ENCODE measurements at places on chromosomes 16 and 17.
A peak's percentile ranks its signal among the peaks of the same experiment; 100 is the strongest.

DNA sequence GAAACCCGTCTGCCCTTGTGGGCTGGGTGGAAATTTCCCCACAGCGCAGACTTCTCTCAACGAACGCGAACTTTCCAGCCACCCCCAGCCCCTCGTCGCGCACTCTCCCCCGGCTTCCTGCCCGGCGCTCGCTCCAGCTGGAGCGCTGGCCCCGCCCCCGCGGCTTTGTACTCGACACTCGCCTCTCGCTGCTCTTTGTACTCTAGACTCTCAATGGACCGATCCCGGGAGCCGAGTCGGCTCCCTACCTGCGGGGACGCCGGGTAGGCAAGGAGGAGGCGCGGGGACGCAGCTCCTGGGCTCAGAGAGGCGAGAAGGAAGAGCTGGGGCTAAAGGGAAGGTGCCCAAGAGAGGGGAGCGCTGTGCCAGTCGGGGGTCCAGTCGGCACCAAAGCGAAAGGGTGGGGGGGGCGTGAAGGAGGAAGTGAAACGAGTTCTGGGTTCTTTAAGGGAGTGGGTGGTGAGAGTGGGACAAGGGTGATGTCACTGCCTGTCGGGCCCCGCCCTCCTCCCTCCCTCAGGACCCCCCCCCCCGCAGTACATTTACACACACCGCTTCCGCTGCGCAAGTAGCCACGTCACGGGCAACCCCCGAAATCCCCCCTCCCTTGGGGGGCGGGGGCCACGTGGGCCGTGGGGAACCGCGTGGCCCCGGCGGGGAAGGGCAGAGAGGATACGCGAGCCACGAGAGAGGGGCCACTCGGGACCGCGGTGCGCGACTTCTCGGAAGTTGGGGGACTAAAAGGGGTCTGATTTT is 9.7 kb downstream of the KDM6B start:
- DNase-seq, result peak; percentile 84

DNA sequence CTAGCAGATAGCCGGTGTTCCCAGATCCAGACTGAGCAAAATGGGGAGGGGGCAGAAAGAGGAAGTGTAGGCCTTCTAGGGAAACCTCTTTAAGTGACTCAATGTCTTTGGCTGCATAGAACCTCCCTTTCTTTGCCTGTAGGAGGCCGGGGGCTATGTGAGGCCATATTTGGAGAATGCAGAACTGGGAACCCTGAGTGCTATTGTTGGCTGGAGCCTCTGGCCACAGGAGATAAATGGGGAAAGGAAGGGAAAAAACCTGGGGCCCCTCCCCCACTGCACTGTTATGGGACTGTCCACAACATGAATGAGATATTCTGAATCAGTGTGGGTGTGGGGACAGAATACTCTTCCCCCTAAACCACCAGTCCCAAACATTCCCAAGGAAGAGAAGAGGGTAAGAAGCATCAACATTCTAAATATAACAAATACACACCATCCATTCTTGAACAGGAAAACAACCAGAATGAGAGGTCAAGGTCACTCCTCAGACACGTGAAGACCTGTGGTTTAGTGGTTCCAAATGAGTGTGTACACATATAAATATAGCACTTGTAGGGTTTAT is 2.4 kb downstream of the VPS25 start:
- DNase-seq, result no peak

DNA sequence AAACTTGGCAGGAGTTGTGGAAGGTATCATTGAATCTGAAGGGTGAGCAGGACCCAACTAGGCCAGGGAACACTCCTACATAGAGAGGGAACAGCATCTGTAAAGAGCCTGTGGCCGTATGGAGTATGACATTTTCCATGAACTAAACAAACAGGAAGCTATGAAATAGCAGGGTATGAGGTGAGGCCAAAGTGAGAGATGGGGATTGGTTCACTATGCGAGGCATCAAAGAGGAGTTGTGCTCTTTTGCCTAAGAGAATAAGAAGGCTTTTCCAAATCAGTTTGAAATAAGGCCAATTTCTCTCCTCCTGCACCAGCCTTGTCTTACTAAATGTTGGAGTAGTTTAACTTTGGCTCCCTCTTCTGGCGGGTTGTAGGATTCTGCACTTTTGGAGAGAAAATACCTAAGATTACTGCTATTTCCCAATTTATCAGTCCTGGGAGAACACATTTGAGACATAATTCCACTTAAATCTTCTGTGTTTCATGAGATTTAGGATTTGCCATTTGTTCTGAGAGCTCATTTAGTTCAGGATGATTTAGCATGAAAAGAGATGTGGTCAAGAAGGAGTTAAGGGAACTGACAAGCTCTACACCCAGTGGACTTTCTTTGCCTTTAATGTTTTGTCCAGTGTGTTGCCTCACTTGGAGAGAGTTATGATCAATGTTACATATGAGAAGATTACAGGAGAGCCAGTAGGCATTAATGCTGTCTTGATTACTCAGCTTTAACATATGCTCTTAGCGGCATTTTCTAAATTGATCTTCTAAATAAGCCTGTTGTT is 55.4 kb downstream of the TNRC6C start:
- peak; percentile 56 for DNase-seq

GRCh38 chr16:79605999-79606398 is 5.5 kb upstream of the MAF start:
- DNase-seq, result no peak

GRCh38 chr16:1903845-1904840 is 14.1 kb downstream of the HS3ST6 start:
- no peak for DNase-seq

GRCh38 chr16:49277766-49278566 is 3.7 kb downstream of the CBLN1 start:
- DNase-seq, result no peak

DNA sequence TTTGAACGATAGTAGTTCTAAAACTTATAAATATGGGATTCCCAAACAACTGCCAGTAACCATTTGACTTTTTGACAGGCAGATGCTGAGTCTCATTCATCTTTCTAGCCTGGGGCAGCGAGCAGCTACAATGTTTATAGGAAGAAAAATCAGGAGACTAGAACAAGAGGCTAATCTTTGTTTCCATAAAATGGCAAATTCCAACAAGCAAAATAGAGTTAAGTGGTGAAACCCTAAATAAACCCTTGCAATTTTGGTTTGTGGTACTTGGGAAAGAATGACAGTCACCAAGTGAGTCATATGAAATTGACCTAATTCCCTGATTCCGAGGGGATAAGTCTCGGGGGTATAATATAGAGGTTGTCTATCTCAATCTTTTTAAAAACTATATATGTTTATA is 27.3 kb upstream of the HS3ST2 start:
- no peak for DNase-seq

- DNase-seq, result no peak
Measured at GRCh38 chr16:12120982-12121652, 144.6 kb downstream of the SNX29 start.

- DNase-seq, result peak; percentile 72
Measured at GRCh38 chr17:82019690-82020571, 2.7 kb downstream of the CENPX start.

- no peak for DNase-seq
Measured at GRCh38 chr17:6120351-6120750, 50.2 kb downstream of the WSCD1 start.

DNA sequence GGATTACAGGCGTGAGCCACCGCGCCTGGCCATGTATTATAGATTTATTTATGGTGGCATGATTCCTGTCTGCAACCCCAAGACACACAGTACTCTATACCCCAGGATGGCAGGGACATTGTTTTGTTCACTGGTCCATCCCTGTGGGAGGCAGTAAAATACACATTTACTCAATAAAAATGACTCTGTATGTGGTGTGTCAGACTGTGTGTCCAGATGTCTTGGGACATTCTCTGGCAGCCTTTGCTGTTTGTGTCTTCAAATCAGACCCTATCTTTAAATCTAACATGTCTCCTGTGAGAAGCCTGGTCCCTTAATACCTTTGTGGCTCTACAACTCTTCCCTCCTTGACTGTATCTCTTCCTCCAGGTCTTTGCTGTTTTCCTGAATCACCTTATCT is 1.7 kb upstream of the COASY start:
- DNase-seq, result no peak

DNA sequence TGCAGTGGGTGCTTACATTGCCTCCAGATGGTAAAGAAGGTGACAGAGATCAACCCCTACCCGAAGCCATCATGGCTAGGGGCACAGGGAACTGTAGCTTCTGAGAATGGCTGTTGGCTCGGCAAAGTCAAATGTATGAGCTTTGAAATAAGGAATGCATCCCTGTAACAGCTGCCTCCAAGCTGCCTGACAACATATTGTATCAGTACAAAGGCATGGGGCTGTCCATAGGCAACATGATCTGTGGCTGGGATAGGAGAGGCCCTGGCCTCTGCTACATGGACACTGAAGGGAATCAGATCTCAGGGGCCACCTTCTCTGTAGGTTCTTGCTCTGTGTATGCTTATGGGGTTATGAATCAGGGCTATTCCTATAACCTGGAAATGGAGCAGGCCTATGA is 119.2 kb upstream of the NETO2 start:
- no peak for DNase-seq

DNA sequence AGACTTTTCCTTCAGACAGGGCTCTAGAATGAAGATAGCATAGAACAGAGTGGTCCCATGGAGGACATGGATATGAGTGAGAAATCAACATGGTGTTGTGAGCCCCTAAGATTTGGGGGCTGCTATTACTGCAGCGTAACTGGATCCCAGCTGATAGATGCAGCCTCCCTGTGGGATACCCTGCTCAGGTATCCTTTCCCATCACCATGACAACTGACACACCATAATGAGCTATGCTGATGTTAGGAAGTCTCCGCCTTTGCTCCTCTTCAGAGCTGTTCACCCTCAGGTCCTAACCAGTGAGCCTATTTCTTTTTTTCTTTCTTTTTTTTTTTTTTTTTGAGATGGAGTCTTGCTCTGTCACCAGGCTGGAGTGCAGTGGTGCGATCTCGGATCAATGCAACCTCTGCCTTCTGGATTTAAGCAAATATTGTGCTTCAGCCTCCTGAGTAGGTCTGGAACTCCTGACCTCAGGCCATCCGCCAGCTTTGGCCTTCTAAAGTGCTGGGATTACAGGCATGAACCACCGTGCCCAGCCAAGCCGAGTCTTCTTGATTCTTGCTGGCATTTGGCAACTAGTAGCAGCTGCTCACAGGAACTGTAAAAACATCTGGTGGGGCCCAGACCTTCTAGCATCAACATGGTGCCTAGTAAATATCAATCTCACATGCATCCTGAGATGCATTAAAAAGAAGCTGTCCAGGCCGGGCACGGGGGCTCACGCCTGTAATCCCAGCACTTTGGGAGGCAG is 17.1 kb downstream of the STX4 start:
- no peak for DNase-seq

DNA sequence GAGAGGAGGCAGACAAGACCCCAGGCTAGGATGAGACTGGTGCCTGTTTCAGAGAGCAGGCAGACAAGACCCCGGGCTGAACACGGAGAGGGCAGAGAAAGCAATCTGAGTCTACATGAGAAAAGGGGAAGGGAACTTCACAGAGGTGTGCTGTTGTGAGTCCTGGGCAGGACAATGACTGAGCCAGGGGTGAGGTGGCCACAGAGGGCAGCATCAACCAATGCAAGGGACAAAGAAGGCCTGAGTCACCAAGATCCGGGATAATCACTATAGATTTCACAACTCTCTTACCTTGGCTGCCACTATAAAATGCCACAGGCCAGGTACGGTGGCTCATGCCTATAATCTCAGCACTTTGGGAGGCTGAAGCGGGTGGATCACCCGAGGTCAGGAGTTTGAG is 89.0 kb downstream of the SLC39A11 start:
- no peak for DNase-seq

- DNase-seq, result no peak
Measured at GRCh38 chr17:40056379-40057015, 2.3 kb upstream of the MED24 start.

GRCh38 chr16:6247150-6247549 is 1085.5 kb upstream of the RBFOX1 start:
- DNase-seq, result no peak

- peak; percentile 89 for DNase-seq
Measured at GRCh38 chr16:89431158-89431584, 59.2 kb downstream of the ANKRD11 start.

- DNase-seq, result no peak
Measured at GRCh38 chr16:79845033-79845733, 244.6 kb upstream of the MAF start.

DNA sequence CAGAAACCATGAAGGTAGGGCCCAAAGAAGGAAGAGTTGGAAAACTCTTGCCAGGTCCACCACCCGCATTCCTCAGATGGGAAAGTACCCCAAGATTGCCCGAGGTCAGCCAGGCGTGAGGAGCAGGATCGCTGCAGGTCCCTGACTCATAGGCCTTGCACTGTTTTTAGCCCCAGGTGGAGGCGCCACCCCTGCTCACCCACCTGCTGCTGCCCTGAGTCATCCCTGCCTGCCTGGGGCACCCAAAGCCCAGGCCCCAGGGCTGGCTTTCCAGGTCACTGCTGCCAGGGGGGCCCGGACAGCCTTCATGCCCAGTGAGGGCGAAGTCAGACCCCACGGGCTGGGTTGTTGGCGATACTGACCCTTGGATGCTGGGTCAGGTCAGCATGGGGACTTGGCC is 100.9 kb downstream of the AMFR start:
- no peak for DNase-seq

DNA sequence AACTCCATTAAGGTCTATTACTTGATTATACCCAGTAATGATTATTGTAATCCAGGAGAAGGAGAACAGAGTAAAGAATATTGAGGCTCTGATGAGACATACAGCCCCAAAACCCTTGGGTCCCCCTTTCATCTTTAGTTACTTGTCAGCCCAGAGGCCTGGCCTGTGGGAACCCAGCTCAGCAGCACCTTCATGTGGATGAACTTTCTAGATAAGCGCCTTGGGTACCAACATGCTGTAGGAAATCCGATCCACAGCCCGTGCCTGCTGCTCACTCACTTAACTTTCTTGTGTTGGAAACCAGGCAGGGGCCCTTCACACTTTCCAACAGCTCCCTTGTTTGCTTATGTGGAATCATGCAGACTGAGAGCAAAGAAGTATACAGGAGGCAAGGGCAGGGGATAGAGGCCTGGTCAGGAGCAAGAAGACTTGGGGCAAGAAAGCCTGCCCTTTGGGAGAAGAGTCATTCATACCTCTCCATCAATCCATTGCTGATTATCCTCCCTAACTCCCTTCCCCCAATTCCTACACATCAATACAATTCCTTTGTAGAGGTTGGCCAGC is 64.0 kb upstream of the SOX9 start:
- no peak for DNase-seq

DNA sequence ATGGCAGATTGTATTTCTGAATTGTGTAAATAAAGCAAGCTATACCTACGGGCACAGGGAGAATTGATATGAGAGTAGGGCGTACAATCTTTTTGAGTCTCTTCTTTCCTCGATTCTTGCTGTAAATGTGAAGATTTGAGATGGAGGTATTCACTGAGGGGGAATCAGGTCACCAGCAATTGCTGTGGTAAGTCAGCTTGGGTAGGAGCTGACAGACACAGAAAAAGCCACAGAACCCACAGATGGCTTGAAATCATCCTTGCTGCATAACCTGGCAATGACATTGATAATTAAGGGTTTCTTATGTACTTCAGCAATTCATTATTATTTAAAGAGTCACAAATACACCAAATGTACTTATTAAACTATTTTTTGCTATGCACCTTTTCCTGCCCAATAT is 164.2 kb downstream of the CNTNAP4 start:
- no peak for DNase-seq

All from AG08396 (cell line).